ENCODE measurements at places on chromosomes 2 and 18.
A peak's percentile ranks its signal among the peaks of the same experiment; 100 is the strongest.

GRCh38 chr2:2542966-2543611 is 212.0 kb upstream of the MYT1L start:
- peak; percentile 27 for DNase-seq

- no peak for DNase-seq
Observed at GRCh38 chr2:149184991-149185390, 145.4 kb upstream of the LYPD6 start.

- no peak for DNase-seq
Observed at GRCh38 chr2:174058026-174058425, 92.9 kb upstream of the SP3 start.

DNA sequence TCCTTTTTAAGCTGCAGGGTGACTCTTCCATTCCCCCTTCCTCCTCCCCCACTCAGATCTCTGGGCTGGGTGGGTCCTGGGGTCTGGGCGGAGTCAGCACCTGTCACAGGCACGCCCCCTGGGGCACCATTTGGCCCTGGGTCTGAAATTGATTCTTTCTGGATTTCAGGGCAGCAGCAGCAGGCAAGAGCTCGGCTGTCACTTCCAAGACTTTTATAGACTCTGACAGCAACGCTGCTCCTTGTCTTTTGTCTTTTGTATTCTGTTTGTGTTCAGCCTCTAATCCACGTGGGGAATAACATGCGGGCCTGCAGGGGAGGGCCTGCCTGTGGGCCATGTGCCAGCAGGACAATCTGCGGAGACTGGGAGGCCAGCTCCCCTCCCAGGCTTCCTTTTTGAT is 3.9 kb downstream of the BOD1L2 start:
- peak; percentile 7 for DNase-seq

- no peak for DNase-seq
Observed at GRCh38 chr2:55114082-55114481, 63.8 kb upstream of the RTN4 start.

DNA sequence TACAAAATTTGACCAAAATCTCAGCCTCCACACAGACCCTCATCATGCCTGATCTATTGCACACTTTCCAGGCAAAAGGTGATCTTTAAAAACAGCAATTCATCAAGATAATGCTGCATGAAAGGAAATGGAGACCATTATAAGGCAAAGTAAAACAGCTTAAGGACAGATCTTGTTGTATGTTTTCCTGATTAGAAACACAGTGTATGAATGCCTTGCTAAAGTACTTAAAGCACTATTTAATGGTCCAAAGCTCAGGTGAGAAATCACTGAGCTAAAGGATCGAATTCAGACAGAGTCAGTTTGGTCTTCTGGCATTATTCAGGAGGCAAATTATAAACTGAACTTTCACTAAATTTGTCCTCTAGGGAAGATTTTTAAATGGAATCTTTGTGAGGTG is 18.7 kb upstream of the FTCDNL1 start:
- no peak for DNase-seq

- DNase-seq, result no peak
Observed at GRCh38 chr18:12099160-12099559, 5.5 kb downstream of the ANKRD62 start.

DNA sequence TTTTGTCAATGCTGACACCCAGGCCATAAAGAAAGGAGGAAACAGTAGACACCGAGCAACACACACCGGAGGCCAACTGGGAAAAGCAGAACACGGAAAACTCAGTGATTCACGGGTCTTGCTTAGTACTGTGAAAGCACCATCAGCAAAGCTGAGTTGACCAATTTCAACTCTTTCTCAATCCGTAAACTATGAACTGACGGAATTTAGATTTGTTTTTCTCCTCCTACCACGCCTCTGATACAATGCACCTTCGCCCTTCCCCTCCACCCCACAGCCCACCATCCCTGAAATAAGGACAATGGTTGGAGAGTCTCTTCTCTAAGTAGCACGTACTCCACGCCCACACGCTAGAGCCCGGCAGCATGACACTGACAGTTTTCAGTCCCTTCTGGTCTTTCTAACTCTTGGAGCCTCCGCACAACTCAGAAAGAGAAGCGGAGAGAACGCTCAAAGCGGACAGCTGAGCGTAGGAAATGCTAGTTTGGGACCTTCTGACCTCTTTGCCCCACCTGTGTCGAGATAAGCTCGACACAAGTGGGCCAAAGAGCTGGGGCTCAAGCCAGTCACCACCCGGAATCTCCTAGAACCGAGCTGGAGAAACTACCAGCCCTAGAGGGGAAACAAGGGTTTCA is 669 bp downstream of the LNPK start:
- peak; percentile 84 for DNase-seq

GRCh38 chr2:118003396-118003824 is 10.5 kb downstream of the CCDC93 start:
- peak; percentile 78 for DNase-seq

- no peak for DNase-seq
Observed at GRCh38 chr2:123530004-123530403, 495.1 kb upstream of the CNTNAP5 start.

GRCh38 chr18:70366174-70366573 is 77.3 kb downstream of the SOCS6 start:
- DNase-seq, result no peak

- DNase-seq, result no peak
Observed at GRCh38 chr2:85019121-85019520, 48.2 kb downstream of the KCMF1 start.

GRCh38 chr2:189210250-189211087 is 30.9 kb upstream of the COL5A2 start:
- peak; percentile 69 for DNase-seq

GRCh38 chr2:24269265-24269664 is 91.1 kb downstream of the ITSN2 start:
- DNase-seq, result no peak

DNA sequence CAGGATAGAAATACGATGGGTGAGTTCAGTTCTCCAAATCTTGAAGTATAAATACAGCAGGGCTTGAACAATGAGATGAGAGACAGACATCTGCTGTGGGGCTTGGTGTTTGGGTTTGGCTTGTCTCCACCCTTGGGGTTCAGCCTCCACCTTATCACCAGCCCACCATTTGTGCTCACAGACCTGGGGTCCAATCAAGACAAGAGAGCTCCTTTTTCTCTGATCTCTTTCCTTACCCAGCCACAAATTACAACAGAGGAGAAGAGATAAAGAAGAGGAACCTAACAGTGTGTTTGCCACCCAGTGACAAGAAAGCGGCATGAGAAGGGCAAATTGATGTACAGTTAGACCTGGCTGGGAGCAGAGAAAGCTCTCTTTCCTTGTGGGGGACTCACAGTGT is 204.5 kb upstream of the CXCR4 start:
- DNase-seq, result no peak

DNA sequence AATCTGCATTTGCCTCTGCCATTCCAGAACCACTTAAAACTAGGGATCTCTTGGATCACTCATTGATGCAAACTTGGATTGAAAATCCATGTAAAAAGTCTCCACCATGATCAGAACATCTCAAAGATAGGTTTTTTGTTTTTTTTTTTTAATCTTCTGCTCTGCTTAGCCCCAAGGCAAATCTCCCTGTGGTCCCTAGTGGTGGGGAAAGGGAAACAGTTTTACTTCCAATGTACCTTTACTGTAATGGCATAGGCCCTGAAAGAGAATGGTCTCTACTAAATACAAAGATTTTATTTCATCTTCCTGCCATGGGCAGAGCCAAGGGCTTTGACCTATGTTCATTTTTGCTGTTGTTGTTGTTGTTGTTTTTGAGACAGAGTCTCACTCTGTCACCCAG is 78.4 kb downstream of the KANSL1L start:
- no peak for DNase-seq

DNA sequence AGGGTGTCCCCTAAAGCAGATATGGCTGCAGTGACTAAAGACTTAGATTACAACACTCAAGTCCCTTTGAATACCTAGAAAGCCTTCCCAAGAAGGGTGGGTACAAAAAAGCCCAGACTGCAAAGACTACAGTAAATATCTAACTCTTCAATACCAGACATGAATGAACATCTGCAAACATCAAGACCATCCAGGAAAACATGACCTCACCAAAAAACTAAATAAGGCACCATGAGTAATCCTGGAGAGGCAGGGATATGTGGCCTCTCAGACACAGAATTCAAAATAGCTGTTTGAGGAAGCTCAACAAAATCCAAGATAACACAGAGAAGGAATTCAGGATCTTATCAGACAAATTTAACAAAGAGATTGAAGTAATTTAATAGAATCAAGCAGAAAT is 138.2 kb upstream of the OTOS start:
- DNase-seq, result no peak

GRCh38 chr2:196511258-196512168 is 128.0 kb upstream of the CCDC150 start:
- no peak for DNase-seq

- DNase-seq, result no peak
Observed at GRCh38 chr2:218202266-218202665, 14.7 kb upstream of the ARPC2 start.

DNA sequence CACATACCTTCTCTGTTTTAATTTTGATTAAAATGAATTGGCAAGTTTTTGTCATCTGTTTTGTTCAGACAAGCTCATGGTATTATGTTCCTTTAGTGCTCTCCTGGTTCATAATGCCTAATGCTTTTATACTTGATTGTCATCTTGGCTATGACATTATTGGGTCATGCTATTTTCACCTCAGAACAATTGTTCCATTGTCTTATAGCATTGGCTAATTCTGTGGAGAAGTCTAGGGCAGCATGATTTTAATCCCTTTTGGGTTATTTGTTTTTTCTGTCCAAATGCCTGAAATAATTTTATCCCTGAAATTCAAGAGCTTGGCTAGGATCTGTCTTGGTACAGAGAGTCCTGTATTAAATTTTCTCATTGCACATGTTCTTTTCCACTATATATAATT is 83.8 kb upstream of the CCDC85A start:
- no peak for DNase-seq

DNA sequence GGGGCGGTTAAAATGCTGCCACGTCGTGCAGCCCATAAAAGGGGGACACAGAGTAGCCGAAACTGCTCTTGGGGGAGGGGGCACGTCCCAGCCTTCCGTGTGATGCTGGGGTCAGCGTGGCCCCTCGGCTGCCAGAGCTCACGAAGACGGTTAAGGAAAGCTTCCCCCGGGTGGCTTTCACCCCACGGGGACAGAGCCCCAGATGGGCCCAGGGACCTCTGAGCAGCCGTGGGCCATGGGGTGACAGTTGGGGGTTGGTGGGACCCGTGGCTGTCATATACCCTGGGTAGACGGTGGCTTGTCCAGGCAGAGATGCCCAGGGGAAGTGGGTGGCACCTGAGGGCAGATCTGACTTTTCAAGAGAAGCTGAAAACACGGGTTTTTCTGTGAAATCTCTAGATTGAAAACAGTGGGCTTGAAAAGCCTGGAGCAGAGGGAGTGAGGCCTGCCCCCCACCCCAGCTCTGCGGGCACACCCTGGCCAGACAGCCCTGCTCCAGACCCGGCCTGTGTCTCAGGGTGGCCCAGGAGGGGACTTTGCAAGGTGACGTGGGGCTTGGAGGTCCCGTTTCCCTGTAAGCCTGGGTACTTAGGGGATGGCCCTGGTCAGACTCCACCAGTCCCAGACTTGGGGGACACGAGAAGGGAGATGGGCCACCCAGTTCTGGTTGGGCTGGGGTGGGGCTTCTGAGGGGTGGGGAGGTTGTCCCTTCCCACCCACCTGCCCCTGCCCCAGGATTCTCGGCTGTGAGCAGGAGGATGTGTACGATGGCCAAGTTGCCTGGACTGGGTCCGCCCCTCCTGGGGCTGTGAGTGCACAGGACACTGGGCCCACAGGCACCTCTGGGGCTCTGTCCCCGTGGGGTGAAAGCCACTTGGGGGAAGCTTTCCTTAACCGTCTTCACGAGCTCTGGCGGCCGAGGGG is 652 bp downstream of the NEU4 start:
- no peak for DNase-seq

DNA sequence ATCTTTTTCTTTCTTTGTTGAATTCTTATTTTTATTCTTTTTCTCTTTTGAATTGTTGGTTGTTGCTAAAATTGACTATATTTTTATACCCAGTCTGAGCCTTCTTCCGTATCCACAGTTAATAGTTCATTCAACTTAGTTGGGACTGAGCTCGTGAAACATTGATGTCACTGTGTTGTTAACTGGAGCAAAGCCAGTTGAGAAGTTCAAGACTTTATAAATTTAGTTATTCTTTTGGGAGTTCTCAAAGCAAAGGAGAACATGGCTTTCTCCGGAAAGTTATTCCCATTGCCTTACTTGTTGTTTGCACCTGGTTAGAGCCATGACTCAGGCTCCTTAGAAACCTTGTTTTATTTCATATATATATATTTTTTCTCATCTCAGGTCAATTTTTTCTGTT is 8.8 kb downstream of the CTLA4 start:
- no peak for DNase-seq

GRCh38 chr2:100869120-100869519 is 49.2 kb downstream of the NPAS2 start:
- DNase-seq, result no peak

DNA sequence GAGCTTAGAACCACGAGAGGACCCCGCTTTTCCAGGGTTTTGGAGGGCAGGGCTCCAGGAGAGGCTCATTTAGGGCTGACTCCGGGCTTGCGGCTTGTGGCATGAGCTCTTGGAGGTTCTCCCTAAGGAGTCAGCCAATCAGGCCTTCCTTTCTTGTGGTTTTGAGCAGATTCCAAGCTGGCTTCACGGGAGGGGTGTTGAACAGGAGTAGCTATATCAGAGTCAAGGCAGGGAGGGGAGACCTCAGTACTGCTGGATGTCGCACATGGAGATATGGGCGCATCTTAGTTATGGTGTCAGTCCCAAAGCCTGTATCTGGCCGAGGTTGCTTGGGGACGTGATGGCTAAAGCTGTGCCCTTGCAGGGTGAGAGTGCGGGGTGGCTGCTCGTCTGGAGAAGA is 98.6 kb downstream of the AGAP1 start:
- peak; percentile 15 for DNase-seq

GRCh38 chr18:23844991-23845680 is 155.9 kb downstream of the LAMA3 start:
- DNase-seq, result no peak

GRCh38 chr2:218882461-218882816 is 1.8 kb downstream of the WNT10A start:
- no peak for DNase-seq

DNA sequence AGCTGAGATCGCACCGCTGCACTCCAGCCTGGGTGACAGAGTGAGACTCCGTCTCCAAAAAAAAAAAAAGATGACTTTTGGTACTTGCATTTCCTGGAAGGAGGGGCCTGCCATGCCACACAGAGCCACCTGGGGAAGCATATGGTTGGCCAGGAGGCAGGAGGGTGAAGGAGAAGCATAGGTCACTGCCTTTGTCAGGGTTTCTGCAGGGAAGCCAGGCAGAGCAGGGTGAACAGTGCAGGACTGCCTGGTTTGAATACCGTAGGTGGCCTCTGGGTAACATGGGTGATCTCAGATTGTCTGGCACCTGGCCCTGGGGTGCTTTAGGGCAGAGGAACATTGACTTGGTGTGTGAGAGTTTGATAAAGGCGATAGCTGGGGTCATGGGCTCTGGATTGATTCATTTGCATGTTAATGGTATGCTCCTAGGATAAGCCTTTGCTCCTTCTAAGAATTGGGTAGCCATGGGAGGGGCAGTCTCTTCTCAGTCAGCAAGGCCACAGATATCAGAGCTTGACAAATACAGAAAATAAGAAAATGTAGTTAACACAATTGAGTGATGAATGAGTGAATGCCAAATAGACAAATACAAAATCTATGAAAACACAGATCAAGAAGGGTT is 124.0 kb upstream of the SEC11C start:
- no peak for DNase-seq

GRCh38 chr2:198411936-198412335 is 607.5 kb downstream of the PLCL1 start:
- no peak for DNase-seq

GRCh38 chr2:241925821-241926441 is 56.4 kb downstream of the RTP5 start:
- DNase-seq, result no peak

All from K562 (cell line).